ENCODE measurements at places on chromosomes 3 and 15. TPM values are rescaled to one million over a fixed set of nuclear protein-coding genes. Genes with fewer than 3 reads are reported as not detected.

SPPL2A gene
- total RNA-seq: 69.0 TPM

GPR149 gene
- total RNA-seq: not detected

IMPG2 gene
- 0.35 TPM for total RNA-seq

CYP1A2 gene
- not detected for total RNA-seq

GRAMD2A gene
- total RNA-seq: not detected

ECT2 gene
- 2.7 TPM for total RNA-seq

- no peak overlapping the region for H3K27ac ChIP-seq
- no peak overlapping the region for H3K4me3 ChIP-seq
- no peaks in the 10 kb centered on the region for H3K36me3 ChIP-seq
- H3K4me1 ChIP-seq: no peaks in the 10 kb centered on the region
Observed at GRCh38 chr3:187685948-187686347, 15.8 kb upstream of the SST start.

- H3K36me3 ChIP-seq: peaks cover 8% of the 10 kb centered on the region
- H3K27ac ChIP-seq: peak overlapping the region; percentile 81
- H3K4me3 ChIP-seq: peak overlapping the region; percentile 32
- no peaks in the 10 kb centered on the region for H3K27me3 ChIP-seq
- H3K4me1 ChIP-seq: peaks cover 36% of the 10 kb centered on the region
Observed at GRCh38 chr15:60399246-60399915, 1.6 kb upstream of the ANXA2 start.

GRCh38 chr3:162103808-162104207 is 607.2 kb downstream of the OTOL1 start:
- DNase-seq: no peak
- no peak overlapping the region for H3K27ac ChIP-seq
- H3K36me3 ChIP-seq: no peaks in the 10 kb centered on the region
- no peak overlapping the region for H3K4me3 ChIP-seq
- H3K4me1 ChIP-seq: no peaks in the 10 kb centered on the region

GRCh38 chr3:46293991-46294833 is 52.0 kb downstream of the CCR3 start:
- no peaks in the 10 kb centered on the region for H3K27me3 ChIP-seq
- H3K27ac ChIP-seq: peak overlapping the region; percentile 61
- peak overlapping the region; percentile 22 for H3K4me3 ChIP-seq

DNA sequence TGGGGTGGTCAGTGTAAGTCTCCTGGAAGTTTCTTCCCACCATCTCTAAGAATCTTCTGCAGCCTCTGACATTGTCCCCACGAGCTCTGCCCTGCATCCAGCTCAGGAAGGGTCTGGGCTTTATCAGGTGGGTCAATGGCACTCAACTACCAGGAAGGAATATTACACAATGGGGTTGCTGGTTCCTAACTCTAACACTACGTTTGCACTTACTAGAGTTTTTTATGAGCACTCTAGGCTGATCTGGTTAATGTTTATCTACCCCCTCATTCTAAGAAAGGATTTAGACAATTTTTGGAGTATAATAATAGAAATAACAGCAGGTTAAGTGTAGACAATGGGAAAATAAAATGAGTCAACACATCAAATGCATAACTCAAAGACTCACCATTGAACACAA is 411.1 kb upstream of the RGMA start:
- no peaks in the 10 kb centered on the region for H3K4me1 ChIP-seq
- H3K36me3 ChIP-seq: no peaks in the 10 kb centered on the region
- DNase-seq: no peak

GRCh38 chr15:101620671-101621070 is 31.5 kb downstream of the TM2D3 start:
- H3K4me1 ChIP-seq: no peaks in the 10 kb centered on the region
- H3K4me3 ChIP-seq: no peak overlapping the region
- no peak for DNase-seq
- peaks cover 25% of the 10 kb centered on the region for H3K36me3 ChIP-seq
- no peak overlapping the region for H3K27ac ChIP-seq

DNA sequence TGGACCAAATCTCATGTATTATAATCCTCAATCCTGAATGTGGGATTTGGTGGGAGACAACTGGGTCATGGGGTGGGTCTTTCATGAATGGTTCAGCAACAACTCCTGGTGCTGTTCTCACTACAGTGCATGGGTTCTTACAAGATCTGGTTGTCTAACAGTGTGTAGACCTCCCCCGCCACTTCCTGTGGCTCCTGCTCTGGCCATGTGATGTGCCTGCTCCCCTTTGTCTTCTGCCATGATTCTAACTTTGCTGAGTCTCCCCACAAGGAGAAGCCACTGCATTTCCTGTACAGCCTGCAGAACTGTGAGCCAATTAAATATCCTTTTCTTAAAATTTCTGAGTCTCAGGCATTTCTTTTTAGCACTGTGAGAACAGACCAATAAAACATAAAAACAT is 557.5 kb downstream of the GOLGA6L6 start:
- H3K27me3 ChIP-seq: no peaks in the 10 kb centered on the region
- no peak for DNase-seq
- no peaks in the 10 kb centered on the region for H3K4me1 ChIP-seq

DNA sequence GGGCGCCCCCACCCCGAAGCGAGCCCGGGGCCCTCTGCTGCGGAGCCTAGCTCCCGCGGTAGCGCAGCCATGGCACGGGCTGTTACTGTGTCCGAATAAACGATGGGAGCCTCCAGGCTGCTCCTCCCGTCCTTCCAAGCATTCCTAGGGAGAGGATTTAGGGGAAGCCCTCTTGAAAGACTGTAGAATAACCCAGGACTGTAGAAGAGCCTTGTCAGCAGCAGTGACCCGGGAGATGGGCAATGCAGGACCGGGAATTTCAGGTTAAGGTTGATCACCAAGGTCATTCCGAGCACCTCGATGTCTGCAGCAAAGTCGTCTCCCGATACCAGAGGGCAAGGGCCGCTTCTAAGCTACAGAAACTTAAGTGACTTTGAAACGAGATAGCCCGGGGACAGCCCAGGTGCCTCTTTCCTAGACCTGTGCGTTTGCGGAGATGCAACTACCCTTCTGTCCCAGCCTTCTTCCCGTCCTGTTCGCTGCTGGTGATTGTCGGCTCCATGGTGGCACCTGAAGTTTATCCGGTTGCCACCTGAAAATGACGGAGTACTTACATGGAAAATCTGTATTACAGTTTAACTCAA is 753 bp upstream of the MYO5A start:
- H3K36me3 ChIP-seq: no peaks in the 10 kb centered on the region
- H3K27ac ChIP-seq: peak overlapping the region; percentile 84
- peak overlapping the region; percentile 86 for H3K4me3 ChIP-seq
- peaks cover 25% of the 10 kb centered on the region for H3K4me1 ChIP-seq
- peak; percentile 11 for DNase-seq

GRCh38 chr3:46950650-46951241 is 25.8 kb downstream of the CCDC12 start:
- no peaks in the 10 kb centered on the region for H3K27me3 ChIP-seq
- DNase-seq: no peak
- no peak overlapping the region for H3K27ac ChIP-seq
- peaks cover 91% of the 10 kb centered on the region for H3K4me1 ChIP-seq

DNA sequence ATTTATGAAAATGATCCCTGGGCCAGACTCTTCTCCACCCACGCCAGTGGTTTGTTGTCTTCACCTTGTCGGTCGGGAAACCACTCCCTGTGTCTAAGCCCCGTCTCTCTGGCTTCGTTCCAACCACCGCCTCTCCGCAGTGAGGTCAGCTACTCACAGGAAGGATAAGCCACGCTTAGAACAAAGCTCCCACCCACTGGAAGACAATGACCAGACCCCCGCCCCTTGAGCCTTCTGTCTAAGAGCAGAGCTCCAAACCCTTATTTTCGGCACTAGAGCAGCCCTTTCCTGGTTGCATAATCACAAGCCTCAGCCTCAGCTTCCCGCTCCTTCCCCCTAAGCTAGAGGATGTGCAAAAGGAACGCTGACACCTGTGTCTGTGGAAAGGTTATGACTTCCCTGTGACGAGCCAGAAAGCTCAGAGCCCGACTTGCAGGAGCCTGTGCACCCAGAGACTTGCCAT is 114.9 kb upstream of the MEF2A start:
- no peaks in the 10 kb centered on the region for H3K27me3 ChIP-seq
- H3K36me3 ChIP-seq: no peaks in the 10 kb centered on the region
- H3K4me3 ChIP-seq: peak overlapping the region; percentile 26
- H3K27ac ChIP-seq: no peak overlapping the region
- H3K4me1 ChIP-seq: peaks cover 3% of the 10 kb centered on the region

DNA sequence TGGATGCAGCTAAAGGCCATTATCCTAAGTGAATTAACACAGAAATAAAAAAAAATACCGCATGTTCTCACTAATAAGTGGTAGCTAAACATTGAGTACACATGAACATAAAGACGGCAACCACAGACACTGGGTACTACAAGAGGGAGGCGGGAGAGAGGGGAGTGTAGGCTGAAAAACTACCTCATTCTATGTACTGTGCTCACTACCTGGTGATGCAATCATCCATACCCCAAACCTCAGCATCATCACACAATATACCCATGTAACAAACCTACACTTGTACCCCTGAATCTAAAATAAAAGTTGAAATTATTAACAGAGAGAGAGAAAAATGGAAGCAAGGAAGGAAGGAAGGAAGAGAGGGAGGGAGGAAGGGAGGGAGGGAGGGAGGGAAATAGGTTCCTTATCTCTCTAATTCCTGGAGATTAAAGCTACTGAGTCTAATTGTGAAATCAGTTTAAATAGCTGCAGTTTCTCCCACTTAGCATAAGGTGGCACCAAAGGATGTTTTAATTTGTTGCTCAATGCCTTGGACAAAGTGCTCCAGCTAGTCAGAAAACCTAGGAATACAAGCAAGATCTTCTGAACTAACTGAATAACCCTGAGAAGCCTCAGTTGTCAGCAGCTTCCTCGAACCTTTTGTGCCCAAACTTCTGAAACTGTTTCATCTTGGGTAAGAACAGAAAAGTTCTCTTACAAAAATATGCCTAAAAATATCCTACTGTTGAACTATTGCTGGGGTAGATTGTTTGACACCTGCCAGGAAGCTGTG is 79.4 kb upstream of the ATP11B start:
- peak; percentile 56 for DNase-seq
- no peaks in the 10 kb centered on the region for H3K36me3 ChIP-seq
- no peak overlapping the region for H3K4me3 ChIP-seq

- H3K27ac ChIP-seq: no peak overlapping the region
- DNase-seq: peak; percentile 82
- H3K4me3 ChIP-seq: no peak overlapping the region
- no peaks in the 10 kb centered on the region for H3K36me3 ChIP-seq
- no peaks in the 10 kb centered on the region for H3K27me3 ChIP-seq
Observed at GRCh38 chr3:187714404-187714979, 12.1 kb upstream of the RTP2 start.

DNA sequence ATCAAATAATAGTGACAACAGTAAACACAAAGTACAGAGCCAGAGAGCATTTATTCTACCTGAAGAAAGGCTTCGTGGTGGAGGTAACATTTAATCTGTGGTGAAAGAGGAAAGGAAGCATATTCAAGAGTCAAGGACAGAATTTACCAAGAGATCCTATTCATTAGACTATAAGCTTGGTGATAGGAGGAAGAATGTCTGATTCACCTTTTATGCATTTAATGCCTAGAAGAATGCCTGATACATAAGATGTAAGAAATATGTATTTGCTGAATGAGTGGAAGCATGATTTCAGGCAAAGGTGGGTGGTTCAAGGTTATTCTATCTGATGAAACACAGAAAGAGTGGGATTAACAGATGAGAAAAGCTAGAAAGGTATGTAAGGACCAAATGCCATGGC is 119.8 kb downstream of the SERPINI1 start:
- no peak for DNase-seq
- H3K4me3 ChIP-seq: no peak overlapping the region

DNA sequence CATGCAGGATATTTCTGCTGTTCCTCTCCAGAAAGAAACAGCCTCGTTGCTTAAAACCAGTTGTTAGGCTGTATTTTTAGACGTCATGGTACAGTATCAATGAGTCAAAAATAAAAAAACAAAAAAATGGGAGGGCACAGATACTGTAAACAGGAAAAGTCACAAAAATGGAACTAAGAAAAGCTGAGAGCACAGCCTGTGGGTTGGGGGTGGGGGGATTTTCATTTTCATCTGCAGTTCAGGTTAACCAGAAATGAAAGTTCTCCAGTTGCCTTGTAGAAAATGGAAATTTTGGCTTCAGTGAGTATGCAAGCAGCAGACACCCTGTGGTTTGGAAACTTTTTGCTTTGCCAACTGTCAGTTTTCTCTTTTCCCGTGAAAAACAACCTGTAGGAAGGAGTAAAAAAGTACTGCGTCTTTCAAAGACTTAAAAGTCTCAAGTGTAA is 59.0 kb downstream of the FRMD4B start:
- H3K36me3 ChIP-seq: no peaks in the 10 kb centered on the region
- peak overlapping the region; percentile 2 for H3K27ac ChIP-seq
- H3K27me3 ChIP-seq: no peaks in the 10 kb centered on the region
- peak; percentile 67 for DNase-seq
- H3K4me3 ChIP-seq: peak overlapping the region; percentile 53

DNA sequence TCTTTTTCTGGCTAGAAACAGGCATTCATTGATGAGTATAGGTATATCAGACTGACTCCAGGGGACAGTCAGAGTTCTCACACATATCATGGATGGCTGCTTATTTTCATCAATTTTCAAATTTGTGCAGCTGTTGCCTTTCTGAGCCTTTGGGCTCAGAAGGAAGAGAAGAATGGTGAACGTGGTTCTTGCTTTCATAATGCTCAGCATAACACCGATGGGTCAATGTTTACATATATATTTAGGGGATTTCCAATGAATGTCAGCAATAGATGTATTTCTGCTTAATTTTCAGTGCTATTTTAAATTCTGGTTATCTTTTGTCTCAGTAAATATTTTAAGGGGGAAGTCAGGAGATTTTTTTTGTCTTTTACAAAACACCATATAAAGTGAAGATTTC is 581.4 kb upstream of the DPPA4 start:
- no peak for DNase-seq
- H3K27me3 ChIP-seq: no peaks in the 10 kb centered on the region
- H3K36me3 ChIP-seq: no peaks in the 10 kb centered on the region
- no peak overlapping the region for H3K4me3 ChIP-seq
- no peak overlapping the region for H3K27ac ChIP-seq

DNA sequence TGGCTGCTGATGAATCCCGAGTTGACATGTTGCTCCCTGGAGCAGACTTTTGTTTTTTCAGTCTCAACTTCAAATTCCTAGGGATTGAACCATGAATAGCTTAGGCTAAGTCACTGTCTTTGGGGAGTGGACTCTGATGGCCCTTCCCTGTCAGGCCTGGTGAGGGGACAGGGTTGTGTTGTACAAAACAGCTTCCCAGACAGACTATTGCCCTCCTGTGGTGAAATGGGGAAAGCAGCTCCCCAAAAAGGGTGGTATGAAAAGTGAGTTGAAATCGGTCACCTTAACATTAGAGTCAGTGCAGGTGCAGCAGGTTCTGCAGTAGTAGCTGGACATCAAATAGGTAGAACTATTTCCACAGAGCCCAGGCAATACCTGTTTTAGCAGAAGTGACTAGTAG is 775.6 kb downstream of the ROBO2 start:
- no peaks in the 10 kb centered on the region for H3K27me3 ChIP-seq
- no peak overlapping the region for H3K27ac ChIP-seq
- DNase-seq: no peak
- no peaks in the 10 kb centered on the region for H3K4me1 ChIP-seq
